ENCODE measurements at places on chromosomes 4 and X.

DNA sequence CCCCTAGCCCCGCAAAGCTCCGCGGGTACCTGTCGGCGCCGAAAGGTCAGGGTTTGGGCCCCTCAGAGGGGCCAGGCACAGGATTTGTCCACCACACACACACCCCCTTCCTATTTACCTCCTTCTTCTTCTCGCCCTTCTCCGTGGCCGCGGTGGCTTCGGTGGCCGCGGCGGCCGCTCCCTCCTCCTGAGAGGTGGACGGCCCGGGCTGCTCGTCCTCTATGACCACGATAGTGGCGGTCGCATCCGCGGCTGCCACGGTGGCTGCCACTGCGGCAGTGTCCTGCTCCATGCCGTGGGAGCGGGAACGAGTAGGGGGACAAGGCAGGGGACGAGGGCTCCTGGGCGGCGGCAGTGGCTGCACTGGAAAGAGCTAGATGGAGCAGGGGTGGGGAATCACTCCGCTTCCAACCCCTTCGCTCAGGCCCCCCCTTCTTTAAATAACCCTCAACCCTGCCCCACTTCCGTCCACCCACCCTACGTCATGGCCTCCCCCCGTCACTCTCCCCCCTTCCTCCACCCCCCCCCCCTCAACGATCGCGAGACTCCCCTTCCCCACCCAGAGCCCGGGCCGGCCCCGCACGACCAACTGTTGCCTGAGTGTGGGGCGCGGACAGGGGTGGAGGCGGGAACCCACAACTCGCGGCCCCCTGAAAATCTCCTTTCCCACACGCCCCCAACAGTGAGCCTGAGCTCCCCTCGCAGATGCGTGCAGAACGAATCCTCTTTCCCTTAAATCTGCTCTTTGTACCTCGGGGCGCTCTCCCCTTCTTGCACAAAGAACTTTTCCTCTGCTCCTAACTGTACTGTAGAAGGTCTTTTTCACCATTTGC is at the start of gene SMARCA1:
SMARCA1 (minus strand) TSS at position 412 of the 833 bp plus-strand sequence; CDS start at position 292, 120 bp downstream.
- peak; percentile 77 for DNase-seq

- DNase-seq = peak; percentile 40
These were observed 35.2 kb upstream of the TADA2B start for GRCh38 chr4:7007944-7008343.

DNA sequence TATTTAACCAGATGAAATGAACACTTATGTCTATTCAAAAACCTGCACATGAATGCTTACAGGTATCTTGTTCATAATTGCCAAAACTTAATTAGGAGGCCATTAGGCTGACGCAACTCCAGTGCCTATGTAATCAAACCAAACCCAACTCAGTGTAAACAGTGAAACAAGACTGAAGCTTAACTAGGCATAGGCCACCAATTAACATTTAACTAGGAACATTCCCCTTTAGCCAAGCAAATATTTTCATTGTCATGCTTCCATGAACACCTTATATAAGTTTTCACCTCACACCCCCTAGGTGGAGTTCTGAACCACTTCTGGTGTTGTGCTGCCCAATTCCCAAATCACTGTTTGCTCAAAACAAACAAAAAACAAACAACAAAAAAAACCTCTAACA is 686.0 kb downstream of the STPG2 start:
- peak; percentile 2 for DNase-seq

DNA sequence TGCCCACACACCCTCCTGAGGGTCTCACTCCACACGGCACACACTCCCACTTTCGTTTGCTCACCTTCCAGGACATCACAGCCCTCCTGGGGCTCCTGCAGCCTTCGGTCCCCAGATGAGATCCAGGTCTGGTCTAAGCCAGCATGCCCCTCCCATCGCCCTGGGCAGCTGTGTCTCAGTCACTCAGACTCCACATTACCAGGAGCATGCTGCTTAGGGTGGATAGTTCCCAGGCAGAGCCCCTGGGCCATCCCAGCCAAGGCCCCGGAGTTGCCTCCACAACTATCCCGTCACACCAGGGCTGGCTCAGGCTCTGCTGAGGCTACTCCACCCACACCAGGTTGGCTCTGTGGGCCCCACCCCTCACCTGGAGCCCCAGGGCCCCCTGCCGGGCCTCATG is 50.4 kb upstream of the PSAPL1 start:
- DNase-seq = no peak

DNA sequence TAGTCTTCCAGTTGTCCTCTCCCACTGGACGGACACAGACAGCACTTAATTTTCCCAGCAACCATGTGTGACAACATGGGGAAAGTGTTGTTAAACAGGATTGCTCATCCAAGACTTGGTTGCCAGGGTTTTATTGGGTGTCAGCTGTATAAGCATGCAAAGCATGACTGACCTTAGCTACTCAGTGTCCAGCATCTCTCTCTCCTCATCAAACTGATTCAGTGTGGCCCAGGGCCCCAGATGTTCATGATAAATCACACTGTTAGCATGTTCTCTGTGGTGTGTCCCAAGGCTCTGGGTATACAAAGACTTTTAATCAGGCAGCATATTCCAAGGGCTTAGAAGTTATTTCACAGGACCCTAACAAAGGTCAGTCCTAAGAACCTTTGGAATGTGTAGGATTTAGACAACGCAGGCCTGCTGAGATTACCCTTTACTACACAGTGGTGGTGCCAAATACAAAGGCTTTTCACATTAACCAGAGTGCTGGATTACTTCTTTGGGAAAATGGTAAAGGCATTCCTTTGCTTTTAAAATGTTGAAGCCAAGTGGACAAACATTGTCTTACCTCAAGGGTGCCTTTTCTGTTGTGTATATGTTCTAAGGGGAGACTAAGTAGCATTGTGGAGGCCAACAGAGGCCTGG is 213.3 kb downstream of the GLUD2 start:
- DNase-seq = peak; percentile 0

DNA sequence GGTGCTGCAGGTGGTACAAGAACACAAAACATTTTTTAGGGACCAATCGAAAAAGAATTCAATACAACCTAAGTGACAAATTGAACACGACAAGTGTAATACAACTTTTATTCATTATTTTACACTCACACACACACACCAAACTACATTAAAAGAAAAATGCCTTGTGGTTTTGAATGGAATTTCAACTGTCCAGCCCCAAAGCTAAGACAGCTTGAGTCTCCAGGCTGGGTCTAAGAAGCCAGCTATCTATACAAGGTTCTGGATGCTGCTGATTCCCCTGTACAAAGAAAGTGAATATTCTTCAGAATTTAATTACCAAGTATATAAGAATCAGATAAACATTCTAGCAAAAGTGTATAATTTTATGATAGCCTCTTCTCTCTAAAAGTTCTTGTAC is 118.2 kb downstream of the PPP3CA start:
- no peak for DNase-seq

DNA sequence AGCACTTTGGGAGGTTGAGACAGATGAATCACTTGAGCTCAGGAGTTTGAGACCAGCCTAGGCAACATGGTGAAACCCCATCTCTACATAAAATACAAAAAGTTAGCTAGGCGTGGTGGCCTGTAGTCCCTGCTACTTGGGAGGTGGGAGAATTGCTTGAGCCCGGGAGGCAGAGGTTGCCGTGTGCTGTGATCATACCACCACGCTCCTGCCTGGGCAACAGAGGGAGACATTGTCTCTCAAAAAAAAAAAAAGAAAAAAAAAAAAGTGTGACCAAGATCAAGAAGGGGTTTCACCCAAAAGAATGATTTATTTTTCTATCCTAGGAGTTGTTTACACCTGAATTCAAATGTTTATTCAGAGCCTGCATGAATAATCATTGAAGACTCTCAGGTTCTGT is 572.4 kb upstream of the GALNT7 start:
- DNase-seq = peak; percentile 52

DNA sequence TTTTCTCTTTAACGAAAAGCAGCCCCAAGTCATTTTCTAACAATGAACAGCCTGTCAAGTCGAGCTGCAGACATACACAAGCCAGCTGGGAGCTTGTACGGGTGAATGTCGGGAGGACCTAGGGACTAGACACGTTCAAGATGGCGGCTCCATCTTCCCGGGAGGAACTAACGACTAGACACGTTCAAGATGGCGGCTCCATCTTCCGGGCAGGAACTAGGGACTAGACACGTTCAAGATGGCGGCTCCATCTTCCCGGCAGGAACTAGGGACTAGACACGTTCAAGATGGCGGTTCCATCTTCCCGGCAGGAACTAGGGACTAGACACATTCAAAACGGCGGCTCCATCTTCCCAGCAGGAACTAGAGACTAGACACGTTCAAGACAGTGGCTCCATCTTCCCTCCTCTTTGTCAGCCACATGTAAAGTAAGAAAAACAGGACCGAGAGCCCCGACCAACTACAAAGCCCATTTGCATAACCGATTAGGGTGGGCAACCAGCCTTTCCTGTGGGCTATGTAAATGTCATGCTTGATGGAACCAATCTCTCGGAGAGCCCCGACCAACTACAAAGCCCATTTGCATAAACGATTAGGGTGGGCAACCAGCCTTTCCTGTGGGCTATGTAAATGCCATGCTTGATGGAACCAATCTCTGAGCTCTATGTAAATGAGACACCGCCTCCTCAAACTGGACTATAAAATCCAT is 175.5 kb downstream of the DHRSX start:
- DNase-seq = no peak

DNA sequence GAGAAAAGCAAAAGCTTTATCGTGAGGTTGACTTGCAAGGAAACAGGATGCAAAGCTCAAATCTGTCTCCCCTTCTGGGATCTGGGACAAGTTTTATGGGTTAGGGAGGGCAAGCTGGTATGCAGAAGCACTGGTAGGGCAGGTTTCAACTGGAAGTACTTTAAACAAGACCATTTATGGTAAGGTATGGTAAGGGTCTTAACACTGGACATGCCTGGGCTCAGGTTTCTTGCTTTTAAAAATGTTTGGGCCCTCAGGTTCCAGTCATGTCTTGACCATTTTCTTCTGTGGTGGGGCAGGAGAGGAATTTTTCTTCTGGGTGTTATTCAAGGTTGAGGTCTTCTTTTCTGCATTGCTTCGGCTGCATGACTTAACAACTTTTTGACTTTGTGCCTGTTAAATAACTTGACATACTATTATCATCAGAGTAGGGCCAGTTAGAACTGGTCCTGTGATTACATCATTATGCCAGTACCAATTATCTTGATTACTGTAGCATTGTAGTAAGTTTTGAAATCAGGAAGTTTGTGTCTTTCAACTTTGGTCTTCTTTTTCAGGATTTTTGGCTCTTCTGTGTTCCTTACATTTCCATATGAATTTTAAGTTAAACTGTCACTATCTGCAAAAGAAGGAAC is 33.7 kb downstream of the CD38 start:
- peak; percentile 65 for DNase-seq

- no peak for DNase-seq
These were observed 171.1 kb upstream of the CXCL13 start for GRCh38 chr4:77434299-77435092.

GRCh38 chr4:121690001-121690400 is 6.8 kb downstream of the ANXA5 start:
- no peak for DNase-seq

DNA sequence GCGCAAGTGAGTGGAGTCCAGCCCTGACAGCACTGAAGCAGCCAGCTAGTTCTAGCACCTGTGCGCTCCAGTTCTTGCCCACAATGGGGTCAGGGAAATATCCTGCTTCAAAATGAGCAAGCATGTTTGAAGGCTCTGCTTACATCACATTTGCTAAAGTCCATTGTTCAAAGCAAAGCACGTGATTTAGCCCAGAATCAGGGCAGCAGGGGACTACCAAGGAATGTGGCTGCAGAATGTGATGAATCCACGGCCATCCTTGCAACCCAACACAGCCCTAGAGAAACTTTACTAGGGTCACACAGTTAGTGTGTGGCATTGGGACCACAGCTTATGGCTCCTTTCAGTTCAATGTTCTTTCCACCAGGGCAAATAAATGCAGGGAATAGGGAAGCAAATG is 47.3 kb upstream of the SMIM31 start:
- DNase-seq = peak; percentile 76

DNA sequence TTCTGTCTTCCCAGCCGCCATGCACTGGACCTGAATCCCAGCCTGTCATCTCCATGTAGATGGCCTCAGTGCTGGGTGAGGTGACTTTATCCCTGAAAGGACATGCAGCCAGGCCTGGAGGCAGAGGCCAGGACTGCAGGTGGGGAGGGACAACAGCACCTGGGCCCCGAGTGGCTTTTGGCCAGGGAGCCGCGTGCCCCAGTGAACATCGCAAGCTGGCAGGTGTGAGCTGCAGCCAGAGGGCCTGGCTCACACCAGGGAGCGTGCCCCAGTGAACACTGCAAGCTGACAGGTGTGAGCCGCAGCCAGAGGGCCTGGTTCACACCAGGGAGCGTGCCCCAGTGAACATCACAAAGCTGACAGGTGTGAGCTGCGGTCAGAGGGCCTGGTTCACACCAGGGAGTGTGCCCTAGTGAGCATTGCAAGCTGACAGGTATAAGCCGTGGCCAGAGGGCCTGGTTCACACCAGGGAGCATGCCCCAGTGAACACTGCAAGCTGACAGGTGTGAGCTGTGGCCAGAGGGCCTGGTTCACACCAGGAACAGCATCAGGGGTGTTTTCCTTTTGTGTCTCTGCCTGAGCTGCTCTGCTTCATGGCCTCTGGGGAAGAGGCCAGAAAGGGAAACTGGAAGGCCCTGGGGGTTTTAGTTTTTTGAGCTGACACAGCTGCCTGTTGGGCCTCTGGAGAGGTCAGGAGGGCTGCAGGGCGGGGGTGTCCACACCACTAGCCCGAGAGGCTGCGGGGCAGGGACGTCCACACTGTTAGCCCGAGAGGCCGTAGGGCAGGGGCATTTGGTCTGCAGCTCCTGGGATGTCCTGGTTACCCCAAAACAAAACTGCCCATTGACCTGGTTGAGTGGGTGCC is 22.7 kb upstream of the PSAPL1 start:
- no peak for DNase-seq

DNA sequence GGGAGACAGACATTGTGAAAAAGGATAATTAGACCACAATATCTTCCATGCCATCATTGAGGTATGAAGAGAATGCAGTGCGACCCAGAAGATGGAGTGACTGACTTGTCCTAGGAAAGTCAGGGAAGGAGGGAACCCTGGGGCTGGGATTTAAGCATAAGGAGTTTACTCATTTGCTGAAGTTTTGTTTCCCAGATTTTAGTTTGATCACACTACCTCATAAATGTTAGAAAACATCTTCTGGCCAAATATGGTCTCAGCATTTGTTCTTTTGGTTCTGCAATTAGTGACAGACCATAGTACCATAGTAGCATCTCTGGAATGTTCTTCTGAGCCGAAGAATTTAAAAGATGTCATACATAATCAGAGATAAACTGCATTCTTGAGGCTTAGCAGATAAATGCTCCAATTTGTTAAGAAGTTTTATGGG is 96.5 kb upstream of the PGRMC2 start:
- DNase-seq = peak; percentile 91
